ENCODE measurements at places on chromosomes 16 and 17.

DNA sequence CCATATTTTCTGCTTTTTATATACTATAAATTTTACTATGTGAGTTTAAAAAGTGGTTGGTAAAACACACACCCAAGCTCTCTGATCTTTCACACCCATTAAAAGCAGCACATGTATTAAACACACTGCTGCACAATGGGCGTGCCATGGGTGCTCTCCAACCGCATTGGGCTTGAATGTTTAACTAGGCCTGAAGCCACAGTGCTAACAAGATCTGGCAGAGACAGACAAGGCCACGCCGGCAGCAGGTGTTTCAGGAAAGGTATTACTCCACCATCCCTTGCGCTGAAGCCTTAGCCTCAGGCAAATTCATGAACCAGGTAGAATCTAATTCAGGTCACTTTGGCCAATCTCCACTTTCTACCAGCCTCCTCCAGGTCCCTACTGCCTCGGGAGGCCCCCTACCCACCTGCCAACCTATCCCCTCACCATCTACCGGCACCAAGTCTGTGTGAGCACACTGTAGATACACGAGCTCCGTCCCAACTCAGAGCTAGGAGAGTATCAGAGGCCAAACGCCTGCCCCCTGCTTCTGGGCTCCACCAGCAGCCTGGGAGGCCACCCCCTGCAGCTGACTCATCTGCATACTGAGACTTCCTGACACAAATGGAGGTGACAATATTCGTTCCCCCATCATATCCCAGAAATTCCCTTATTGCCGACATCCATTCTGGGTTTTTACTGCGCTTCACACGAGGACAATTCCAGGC is 95.0 kb downstream of the ADCY9 start:
- DNase-seq: no peak

- DNase-seq: no peak
Observed at GRCh38 chr17:61874075-61874474, 10.7 kb upstream of the BRIP1 start.

- no peak for DNase-seq
Observed at GRCh38 chr17:76345377-76345974, 8.2 kb downstream of the PRPSAP1 start.

DNA sequence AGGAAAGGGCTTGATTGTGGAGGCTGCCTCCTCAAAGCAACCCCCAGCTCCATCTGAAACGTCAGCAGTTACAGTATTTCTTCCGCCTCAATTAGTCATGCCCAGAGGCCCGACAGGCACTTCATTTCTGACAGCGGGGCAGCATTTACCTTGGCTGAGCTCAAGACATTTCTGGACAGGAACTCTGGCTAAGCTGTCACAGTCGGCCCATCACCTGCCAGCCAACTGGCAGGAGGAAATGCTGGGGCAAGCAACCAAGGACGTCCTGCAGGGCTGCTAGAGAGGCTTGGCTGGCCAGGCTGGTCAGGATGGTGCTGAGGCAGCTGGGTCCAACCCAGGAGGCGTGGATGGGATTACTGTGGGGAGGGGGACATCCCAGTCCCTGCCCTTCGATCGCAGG is 27.8 kb downstream of the PLXDC1 start:
- no peak for DNase-seq

- DNase-seq: no peak
Observed at GRCh38 chr17:69870091-69870530, 204.9 kb upstream of the KCNJ16 start.

DNA sequence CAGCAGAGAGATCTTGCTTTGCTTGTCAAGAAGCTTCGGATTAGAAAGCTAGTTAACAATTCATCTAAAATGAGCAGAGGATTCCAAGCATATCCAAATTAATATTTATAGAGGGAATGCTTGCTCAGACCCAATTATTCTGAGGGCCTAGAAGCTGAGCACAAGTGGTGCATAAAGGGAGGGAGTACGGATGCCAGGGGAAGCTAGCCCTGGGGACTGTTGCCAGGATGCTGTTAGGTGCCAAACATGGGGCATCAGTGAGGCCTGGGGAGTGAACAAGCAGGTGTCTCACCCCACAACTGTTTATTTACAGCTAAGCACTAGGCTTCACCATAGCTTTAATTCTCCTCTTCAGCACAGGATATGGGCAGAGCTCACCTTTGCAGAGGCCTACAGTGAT is 684.1 kb upstream of the C16orf82 start:
- DNase-seq: no peak

GRCh38 chr17:80029258-80029974 is 6.3 kb downstream of the TBC1D16 start:
- no peak for DNase-seq

DNA sequence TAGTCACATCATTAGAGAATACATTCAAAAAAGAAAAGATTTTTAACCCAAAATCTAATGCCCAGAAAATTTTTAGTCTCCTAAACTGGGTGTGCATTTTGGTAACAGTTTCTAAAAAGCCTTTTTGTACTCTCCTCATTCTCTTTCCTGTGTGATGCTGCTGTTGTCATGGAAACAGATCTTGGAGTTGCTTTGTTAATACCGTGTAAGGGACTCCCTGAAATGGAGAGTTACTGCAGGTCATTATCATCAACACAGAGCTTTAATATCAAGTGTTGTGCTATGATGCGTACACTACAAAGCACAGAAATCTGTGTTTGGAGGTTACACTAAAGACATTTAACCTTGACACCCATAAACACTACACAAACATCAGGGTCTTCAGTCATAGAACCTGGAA is 216.3 kb downstream of the PRKCA start:
- no peak for DNase-seq

DNA sequence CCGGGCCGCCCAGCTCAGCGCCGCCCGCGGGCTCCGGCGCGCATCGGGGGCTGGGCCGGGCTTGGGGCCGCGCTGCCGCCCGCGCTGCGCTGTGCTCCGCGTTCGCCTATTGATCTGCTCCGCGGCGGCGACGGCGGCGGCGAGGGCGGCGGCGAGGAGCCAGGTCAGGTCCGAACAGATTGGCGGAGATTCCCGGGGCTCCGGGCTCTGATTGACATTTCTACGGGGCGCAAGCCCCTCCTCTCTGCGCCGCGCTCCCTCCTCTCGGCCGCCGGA is 559 bp downstream of the IRX3 start:
- no peak for DNase-seq

DNA sequence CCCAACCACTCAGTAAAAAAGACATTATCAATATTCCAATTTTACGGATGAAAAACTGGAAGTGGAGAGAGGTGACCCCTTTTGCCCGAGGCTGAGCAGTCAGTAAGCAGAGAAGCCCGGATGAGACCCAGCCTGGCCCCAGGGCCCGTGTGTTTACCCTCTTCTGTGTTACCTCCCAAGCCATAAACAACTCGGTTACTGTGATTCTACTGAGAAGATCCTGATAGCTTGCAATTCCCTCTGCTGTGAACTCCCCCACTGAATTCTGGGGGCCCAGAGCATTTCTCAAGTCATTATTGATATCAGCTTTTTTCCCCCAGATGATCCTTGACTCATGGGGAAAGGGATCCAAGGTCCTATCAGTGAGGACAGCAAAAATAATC is 482.6 kb upstream of the ERCC4 start:
- no peak for DNase-seq

DNA sequence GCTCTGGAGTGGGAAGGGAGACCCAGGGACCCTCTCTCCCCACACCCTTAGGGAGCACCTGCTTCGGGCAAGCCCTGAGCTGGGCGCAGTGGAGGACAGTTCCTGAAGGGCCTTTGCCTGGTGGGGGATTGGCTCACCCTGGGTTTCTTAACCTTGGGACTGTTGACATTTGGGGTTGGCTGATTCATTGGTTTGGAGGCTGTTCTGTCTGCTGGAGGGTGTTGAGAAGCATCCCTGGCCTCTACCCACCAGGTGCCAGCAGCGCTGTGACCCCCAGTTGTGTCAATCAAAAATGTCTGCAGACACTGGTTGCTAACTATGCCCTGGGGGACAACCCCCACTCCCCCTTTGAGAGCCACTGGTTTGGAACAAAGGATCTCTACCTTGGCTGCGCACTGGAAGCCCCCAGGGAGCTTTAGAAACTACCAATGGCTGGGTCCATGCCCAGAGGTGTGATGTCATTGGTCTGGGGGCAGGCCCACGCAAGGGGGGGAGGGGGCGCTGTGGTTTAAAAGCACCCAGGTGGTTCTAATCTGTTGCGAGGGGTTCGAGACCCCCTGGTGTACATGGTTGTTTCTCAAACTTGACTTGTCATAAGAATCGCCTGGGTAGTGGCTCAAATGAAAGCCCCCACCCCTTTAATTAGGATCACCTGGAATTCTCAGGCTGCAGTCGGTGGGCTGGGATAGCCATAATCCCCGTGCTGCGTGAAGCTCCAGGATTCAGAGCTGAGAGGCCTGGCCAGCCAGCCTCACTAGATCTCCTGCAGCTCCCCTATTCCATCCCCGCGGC is 151.9 kb upstream of the GSE1 start:
- no peak for DNase-seq

- DNase-seq: no peak
Observed at GRCh38 chr17:73091770-73092522, 542 bp downstream of the SLC39A11 start.
